ENCODE measurements at places on chromosomes 5 and 9.

- no peak for DNase-seq
Observed at GRCh38 chr9:70261131-70261870, 2.5 kb downstream of the SMC5 start.

DNA sequence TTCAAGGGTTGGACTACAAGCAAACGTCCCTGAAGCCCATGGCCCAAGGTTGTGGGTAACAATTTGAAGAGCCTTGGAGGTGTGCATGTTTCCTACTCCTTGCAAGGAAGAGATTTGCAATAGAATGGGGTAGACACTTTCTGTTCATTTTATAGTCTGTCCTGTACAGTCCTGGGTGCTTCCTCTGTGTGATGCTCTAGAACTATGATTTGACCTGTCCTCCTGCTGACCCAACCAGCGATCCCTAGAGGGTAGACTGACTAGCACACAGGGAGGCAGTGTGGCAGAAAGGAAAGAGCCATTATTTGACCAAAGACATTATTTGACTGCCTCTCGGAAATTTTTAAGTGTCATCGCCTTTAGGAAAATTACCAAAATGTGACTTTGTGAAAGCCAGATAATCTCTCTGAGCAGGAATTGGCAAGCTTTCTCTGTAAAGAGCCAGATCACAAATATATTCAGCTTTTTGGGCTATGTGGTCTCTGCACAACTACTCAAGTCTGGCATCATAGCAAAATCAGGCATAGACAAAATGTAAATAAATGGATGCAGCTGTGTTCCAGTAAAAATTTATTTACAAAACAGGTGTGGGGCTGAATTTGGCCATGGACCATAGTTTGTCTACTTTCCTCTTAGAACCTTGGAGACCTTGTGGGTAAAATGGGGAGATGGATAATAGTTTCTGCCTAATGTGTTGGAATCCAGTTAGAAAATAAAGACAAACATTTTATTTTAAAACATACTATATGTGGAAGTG is 106.8 kb downstream of the DMRT2 start:
- no peak for DNase-seq

- no peak for DNase-seq
Observed at GRCh38 chr5:95262933-95263660, 21.8 kb downstream of the MCTP1 start.

DNA sequence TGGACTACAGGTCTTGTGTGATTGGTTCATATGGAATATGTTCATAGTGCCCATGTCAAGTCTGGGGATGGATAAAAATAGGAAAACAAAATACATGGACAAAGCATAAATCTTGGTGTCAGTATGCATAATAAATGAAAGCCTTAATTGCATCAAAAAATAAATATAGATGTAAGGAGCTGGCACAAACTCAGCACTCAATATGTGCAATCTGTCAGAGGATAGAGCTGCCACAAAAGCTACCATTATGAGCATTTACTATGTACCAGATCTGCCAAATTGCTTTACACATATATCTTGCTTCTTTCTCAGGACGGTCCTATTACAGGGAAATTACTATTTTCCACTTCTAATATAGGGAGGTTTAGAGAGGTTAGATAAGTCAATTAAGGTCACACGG is 18.2 kb upstream of the TMED7 start:
- DNase-seq: no peak

- DNase-seq: no peak
Observed at GRCh38 chr5:36363744-36364143, 62.0 kb upstream of the RANBP3L start.

- peak; percentile 76 for DNase-seq
Observed at GRCh38 chr5:78518365-78519197, 130.0 kb downstream of the LHFPL2 start.

DNA sequence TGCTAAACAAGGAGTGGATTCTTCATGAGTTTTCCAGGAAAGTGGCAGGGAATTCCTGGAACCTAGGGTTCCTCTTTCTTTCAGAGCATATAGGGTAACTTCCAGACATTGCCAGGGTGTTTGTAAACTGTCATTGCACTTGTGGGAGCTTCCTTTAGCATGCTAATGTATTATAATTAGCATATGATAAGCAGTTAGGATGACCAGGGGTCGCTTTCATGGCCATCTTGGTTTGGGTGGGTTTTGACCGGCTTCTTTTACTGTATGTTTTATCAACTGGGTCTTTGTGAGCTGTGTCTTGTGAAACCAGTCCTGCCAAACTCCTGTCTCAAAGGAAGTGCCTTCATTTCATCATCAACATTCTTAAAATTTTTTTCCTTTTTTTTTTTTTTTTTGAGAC is 11.9 kb upstream of the MELK start:
- DNase-seq: no peak

- no peak for DNase-seq
Observed at GRCh38 chr5:80048084-80048780, 13.1 kb downstream of the THBS4 start.

DNA sequence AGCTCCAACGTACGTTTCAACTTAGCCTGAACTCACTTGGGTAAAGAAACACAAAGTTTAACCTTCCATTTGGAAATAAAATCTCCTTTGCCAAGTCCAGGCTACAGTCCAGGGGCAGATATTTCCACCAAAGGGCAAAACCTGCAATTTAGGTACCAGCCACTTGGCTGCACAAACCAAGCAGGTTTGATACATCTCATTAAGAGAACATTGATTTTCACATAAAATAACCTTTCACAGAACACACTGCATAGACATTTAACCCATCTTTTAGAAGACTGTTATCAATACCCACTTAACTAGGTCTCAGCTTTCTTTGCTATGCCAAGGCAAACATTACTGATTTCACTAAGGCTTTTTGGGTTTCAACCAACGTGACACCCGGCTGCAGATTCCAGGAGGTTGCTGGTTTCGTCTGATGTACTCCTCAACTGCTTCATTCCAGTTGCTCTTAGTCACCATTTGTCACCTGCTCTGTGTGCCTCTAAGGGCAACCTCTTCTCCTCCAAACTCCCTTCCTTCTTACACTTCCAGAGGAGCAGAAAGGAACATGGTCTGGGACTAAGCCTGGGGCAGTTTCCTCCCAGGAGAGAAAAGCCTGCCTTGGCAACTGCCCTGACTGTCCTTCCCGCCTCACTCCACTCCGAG is 67.1 kb downstream of the EPB41L4B start:
- no peak for DNase-seq

GRCh38 chr9:116594547-116594946 is 92.6 kb upstream of the TRIM32 start:
- DNase-seq: no peak

- no peak for DNase-seq
Observed at GRCh38 chr9:115006660-115007059, 76.3 kb upstream of the TNFSF8 start.

DNA sequence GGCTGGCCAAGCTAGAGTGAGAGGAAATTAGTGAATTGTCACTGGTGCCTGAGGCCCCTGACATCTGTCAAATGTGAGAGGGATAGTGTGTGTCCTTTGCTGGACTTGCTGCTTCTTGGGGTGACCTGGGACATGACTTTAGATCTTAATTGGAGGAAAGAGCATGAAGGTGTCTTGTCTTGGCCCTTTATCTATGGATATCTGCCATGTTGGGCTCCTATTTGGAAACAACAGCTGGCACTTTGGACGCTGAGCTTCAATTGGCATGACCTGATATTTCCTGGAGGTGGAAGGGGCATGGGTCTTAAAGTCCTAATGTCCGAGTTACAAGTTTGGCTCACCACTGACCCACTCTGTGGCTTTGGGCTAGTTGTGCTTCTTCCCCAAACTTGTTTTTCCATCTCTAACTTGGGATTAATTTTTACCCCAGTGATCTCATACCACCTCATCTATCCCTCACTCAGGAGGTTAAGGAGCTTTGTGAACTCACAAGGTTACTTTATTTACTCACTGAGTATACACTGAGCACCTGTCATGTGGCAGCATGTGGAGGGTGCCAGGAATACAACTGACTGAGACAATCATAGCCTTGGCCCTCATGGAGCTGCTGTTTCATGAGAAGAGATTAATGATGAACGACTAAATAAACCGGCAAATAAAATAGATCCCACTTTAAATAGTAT is 30.1 kb upstream of the CXCL14 start:
- no peak for DNase-seq

- DNase-seq: peak; percentile 79
Observed at GRCh38 chr9:133999851-134000265, 7.7 kb upstream of the VAV2 start.

GRCh38 chr5:6976971-6977370 is 263.7 kb downstream of the TENT4A start:
- DNase-seq: no peak

GRCh38 chr5:67190861-67191260 is 5.7 kb downstream of the CD180 start:
- no peak for DNase-seq

DNA sequence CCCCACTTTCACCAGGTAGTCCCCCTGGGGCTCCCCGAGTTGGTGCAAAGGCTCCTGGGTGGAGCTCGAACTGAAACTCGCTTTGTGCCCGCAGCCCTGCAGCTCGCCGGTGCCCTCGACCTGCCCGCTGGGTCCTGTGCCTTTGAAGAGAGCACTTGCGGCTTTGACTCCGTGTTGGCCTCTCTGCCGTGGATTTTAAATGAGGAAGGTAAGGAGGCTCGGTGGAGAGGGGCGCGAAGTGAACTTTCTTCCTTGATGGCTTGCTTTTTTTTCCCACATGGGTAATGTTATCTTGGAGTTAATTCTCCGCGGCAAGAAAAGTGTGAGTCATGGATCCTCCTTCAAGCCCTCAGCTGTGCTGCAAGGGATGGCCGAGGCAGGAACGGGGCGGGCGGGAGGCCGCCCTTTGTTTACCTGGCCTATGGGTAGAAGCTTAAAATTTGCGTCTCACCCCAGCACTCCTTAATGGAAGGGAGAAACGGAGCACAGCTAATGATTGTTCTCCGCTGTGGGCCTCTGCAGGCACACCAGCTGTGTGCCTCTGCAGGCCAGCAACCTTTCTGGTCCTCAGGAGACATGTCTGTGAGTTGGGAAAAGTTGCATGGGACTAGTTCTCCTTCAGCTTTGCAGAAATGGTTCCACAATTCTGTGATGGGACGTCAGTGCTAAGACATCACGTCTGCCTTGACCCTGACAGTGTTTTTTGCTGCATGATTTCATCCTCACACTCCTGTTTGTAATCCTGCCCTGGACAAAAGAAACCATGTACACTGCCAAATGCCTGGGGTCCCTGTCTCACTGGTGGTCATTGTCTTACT is 1.1 kb downstream of the MAMDC2 start:
- DNase-seq: no peak

GRCh38 chr9:27838876-27839275 is 265.6 kb upstream of the C9orf72 start:
- DNase-seq: no peak

GRCh38 chr9:127154390-127155191 is 32.2 kb upstream of the ANGPTL2 start:
- peak; percentile 92 for DNase-seq

DNA sequence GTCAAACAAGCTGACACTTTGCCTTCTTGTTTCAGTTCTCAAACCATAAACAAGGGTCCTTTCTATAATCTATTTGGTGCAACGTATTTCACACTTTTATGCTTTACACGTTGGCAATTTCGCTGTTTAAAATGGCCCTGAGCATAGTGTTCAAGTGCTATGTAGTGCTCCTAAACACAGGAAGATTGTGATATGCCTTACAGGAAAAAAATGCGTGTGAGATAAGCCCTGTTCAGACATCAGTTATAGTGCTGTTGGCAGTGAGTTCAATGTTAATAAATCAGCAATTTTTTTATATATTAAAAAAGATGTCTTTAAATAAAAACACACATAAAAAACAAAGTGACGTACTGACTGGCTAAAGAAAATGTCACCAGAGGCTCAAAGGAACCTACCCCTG is 23.9 kb downstream of the CLINT1 start:
- no peak for DNase-seq

DNA sequence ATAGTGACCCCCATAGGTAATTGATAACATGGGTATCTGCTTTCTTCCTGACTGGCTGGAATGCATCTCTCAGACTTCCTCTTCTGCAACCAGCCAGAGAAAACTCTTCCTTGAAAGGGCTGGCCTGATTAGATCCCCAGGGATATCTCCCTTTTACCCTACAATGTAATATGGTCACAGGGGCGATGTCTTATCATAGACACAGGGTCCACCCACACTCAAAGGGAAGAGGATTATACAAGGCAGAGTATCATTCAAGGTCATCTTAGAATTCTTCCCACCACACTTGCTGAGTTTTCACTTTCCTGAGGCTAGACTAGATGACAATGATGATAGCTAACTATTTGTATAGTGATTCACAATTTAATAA is 33.2 kb downstream of the TTLL11 start:
- no peak for DNase-seq

- no peak for DNase-seq
Observed at GRCh38 chr9:98540476-98540875, 168.3 kb downstream of the GABBR2 start.

DNA sequence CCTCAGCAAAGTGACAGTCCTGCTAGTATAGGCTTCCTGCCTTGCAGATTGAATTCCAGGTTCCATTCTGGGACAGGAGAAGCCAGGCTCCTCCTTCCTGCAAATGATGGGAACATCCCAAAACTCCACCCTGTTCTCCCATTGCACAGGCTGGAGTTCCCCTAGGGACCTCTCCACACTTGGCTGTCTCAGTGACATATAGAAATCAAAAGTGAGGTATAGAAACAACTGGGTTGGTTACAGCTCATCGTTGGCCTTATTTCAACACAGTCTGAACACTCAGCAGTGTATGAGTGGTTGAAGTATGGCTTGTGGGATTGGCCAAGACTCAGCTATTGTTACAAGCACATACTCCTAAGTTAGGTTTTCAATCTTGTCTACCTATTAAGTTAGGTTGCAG is 157.8 kb upstream of the FTMT start:
- no peak for DNase-seq

GRCh38 chr9:103837940-103838339 is 256.2 kb upstream of the SMC2 start:
- no peak for DNase-seq

GRCh38 chr5:14581106-14581890 is at the start of gene OTULINL:
Gene OTULINL (plus strand): TSS chr5:14581792. CDS start chr5:14581895, 103 bp downstream.
- peak; percentile 91 for DNase-seq

GRCh38 chr5:128572051-128572929 is 34.2 kb upstream of the FBN2 start:
- DNase-seq: no peak

DNA sequence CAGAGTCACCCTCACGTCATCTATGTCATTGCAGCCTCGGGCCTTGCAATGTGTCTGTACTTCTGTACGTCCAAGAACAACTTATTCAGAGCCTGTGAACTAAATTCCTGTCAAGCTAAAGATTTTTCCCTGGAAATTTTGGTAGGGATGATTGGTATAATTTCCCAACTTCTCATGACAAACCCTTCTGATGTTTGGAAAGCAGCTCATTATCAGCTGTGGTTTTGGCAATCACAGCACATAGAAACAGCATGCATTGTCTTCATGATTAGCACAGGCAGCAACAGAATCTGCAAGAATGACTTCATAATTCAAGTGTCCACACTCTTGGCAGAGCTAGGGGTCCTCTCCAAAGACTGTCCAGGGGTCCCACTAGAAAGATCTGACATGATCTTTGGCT is 49.5 kb downstream of the APBA1 start:
- no peak for DNase-seq

DNA sequence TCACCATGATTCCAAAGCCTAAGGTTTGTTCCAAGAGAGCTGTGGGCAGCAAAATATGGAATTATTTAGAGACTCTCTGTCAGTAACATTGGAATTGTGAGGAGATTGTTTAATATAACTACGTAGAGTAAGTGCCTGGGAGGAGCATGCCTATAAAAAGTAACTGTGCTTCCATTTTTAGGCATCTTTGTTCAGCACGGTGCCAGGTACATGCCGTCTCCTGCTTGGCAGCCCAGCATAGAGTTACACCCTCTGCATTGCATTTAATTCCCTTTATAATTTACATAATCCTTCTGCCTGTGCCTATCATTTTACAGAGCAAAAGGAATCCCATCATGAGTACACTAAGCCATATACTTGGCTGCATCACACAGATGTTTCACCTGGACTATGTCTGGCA is 32.1 kb upstream of the ALDH1A1 start:
- no peak for DNase-seq

Measured in left hindlimb (tissue), 1 donor.